ENCODE measurements at places on chromosomes 11 and 22.

- no peak for DNase-seq
Measured at GRCh38 chr11:135008412-135008811, 596.4 kb upstream of the B3GAT1 start.

DNA sequence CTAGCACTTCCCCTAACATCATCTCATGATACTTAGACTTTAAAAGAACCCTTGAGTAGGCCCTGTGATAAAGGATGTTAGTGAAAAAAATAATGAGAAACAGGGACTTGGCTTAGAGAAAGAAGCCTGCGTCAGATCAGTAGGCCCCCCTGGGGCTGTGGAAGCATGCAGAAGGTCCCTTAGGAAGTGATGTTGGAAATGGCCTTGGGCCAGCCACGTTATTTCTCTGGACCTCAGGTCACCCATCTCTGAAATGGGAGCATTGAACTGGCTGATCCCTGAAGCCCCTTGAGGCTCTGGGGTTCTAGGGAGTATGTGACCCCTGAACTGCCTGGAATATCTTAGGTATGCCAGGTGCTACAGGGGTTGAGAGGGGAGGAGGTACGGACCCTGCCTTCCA is 40.2 kb downstream of the MCM5 start:
- no peak for DNase-seq

- no peak for DNase-seq
Measured at GRCh38 chr22:36928786-36929535, 15.5 kb downstream of the CSF2RB start.

- peak; percentile 35 for DNase-seq
Measured at GRCh38 chr22:44667829-44668189, 34.2 kb upstream of the PRR5 start.

DNA sequence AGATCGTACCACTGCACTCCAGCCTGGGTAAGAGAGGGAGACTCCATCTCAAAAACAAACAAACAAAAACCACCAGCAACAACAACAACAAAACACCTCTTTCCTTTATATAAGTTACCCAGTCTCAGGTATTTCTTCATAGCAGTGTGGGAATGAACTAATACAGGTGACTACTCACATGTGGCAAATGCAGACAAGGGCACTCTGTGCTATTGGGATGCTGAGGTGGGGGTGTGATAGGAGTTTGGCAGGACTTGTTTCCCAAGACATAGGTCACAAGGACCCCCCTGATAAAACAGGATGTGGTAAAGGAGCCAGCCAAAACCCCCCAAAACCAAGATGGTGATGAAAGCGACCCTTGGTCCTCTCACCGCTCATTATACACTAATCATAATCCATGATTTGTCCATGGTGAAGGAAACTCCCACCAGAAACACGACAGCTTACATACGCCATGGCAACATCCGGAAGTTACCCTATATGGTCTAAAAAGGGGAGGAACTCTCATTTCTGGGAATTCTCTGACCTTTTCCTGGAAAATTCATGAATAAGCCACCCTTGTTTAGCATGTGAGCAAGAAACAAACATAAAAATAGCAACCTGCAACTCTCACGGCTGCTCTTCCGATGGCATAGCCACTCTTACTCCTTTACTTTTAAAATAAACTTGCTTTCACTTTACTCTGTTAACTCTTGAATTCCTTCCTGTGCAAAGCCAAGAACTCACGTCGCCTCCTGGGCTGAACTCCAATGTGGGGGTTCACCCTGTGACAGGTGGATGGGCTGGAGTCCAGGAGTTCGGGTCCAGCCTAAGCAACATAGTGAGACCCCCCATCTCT is 18.8 kb upstream of the INCENP start:
- DNase-seq, result no peak

DNA sequence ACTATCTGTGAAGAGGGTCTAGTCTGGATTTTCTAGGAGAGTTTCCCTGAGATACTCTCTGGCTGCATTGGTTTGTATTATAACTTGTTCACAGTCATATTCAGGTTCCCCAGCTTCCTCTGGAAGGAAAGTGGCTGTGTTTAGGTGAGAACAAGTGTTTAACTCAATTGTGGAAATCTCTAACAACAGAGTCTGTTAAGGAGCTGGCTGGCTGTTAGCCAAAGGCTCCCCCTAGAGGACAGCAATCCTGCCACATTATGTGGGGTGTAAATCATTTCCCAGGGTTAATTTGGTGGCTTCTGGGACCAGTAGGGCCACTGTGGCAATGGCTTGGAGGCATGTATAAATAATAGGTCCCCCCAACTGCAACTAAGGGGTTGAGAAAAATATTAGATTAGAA is 18.4 kb downstream of the MS4A6E start:
- DNase-seq, result no peak

- DNase-seq, result no peak
Measured at GRCh38 chr11:57460022-57460757, at the start of gene RTN4RL2. TSS of gene RTN4RL2 (plus strand) at chr11:57460528. CDS start at chr11:57460866, 338 bp downstream.

- no peak for DNase-seq
Measured at GRCh38 chr11:8381871-8382396, 118.3 kb upstream of the LMO1 start.

GRCh38 chr11:108518581-108518980 is 20.4 kb upstream of the POGLUT3 start:
- no peak for DNase-seq

DNA sequence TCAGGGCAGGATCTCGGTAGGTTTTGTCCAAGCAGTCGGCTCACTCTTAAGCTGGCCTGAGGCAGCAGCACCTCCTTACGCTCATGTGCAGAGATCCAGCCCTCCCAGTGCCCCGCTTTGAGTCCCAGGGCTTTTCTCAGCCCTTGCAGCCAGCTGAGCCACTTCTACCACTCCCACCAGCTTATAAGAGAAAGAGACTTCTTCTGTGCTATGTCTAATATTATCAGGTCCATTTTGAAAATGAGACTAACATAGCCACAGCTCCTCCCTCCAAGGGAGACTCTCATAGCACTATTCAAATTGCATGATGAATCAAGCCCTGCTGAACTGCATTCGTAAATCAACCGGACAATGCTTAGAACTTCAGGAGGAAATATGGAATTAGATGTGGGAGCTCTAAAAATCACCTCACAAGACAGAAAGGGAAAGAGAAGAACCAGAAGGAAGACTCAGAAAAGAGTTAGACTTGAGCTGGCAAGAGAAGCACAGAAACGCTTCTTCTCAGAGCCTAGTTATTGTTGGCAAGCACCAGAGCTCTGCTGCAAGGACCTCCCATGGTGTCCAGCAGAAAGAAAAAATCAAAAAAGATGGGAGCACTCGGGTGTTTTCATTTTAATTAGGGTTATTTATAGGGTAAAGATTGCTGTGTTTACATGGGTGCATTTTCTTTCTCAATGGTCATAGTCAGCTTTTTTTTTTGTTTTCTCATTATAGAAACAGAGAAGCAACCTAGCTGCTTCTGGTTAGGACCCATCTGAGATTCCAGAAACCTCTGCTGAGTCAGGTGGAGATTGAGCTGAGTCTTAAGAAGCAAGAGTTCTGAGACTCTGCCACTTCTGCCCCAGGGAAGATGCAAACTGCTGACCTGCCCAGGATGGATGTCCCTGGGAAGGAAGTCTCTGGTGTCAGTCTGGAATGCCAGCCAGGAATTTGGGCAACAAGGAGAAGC is 181.4 kb downstream of the ETS1 start:
- no peak for DNase-seq

- no peak for DNase-seq
Measured at GRCh38 chr22:49535126-49535525, 292.5 kb downstream of the BRD1 start.

- DNase-seq, result peak; percentile 33
Measured at GRCh38 chr11:60978546-60979380, 7.3 kb downstream of the CD6 start.

DNA sequence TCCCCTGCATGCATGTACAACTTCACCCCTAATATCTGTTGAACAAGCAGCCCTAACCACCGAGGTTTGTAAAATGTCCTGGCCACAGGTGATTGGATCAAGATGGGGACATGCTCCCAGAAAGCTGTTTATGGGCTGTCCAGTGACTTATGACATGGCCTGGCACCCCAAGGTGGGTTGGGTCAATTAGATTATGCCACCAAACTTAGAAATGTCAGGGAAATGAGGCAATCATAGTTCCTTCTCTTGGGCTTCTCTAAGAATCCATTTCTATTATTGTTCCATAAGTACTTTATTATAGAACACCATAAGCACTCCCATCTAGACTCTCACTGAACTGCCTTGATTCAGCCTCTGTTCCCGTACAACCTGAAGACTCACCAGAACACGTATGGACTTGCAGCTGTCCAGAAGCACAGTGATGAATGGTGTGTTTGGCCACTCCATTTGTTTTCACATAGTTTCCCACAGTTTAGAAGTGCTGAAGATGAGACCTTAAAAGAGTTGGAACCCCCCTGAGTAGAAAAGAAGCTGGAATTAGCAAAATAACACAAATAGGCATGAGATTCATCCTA is 45.5 kb upstream of the OLFML1 start:
- DNase-seq, result no peak

GRCh38 chr11:31259797-31260196 is 109.7 kb downstream of the DCDC1 start:
- no peak for DNase-seq

GRCh38 chr11:112106070-112106469 is 19.4 kb downstream of the SDHD start:
- no peak for DNase-seq

GRCh38 chr11:569158-569885 is 6.9 kb upstream of the PHRF1 start:
- DNase-seq, result no peak

GRCh38 chr22:27786291-27786932 is 15.1 kb downstream of the MN1 start:
- DNase-seq, result no peak

- DNase-seq, result no peak
Measured at GRCh38 chr22:24209687-24210086, 28.4 kb downstream of the SUSD2 start.

GRCh38 chr11:43779306-43779705 is 98.8 kb downstream of the HSD17B12 start:
- DNase-seq, result no peak

GRCh38 chr22:31302006-31302405 is 9.7 kb upstream of the PIK3IP1 start:
- no peak for DNase-seq

DNA sequence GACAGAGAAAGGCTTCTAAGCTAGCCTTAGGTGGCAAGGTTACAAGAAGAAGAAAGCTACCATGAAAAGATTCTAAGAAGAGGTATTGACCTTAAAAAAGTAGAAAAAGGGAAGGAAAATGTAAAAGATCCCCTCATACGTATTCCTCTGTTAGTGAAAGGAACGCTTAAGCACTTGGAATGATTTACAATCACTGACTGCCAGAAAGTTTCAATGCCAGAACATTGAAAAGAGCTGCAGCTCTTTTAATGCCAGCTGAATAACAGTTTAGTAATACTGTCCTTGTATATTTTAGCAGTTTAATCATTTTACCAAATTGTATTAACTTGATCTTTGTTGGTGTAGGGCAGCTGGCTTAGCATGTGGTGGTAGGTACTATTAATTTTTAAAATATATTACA is 650.7 kb downstream of the FAM181B start:
- no peak for DNase-seq

- no peak for DNase-seq
Measured at GRCh38 chr22:41261541-41262249, 21.0 kb upstream of the CHADL start.

DNA sequence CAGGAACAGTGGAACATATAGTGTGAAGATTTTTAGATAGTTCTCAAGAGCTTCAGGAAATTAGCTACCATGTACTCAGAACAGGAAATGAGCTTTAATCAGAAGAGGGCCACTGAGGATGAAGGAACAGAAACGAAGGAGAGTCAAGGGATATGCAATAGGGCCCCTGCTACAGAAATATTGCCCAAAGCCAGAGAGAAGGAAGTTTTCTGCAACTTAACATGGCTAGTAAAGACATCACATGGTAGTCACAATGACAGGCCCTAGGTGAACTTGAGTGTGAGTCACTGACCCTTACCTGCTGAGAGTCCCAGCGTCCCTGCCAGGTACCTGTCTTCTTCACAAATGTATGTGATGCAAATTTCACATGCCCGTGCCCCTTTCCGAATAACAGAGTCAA is 25.2 kb upstream of the CARD16 start:
- DNase-seq, result no peak

- DNase-seq, result no peak
Measured at GRCh38 chr22:37377927-37378326, 49.4 kb downstream of the ELFN2 start.

DNA sequence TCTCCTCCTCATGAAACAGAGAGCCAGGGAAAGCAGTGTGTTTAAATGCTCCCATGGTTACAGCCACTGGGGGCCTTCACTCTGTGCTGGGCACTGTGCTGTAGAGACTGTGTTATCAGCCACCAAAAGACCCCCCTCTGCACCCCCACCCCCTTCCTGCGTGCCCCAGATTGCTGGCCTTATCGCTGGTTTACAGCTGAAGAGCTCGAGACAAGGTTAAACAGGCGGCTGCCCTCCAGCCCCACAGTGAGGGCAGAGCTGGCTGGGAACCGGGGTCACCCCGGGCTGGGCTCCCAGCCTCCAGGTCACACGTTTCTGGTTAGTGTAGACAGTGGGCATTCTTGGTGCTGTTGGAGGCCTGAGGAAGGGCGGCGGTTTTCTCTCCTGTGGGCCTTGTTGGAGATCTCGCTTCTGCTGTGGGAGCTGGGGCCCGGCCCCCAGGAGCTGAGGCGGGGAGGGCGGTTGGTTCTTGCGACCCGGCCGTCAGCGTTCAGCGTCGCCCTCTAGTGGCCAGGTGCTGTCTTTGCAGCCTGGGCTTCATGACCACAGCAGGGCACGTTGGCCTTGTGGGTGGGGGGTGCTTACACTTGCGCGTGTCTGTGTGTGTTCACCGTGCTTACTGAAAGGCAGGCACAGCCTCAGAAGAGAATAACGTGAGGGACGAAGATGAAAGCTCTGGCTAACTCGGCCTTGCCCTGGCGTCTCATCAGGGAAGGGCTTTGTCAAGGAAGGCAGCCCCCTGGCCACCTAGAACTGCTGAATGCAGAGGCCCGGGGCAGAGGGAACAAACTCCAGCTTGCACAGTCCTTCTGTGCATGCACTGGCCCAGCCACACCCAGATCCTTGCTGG is 40.8 kb downstream of the TBC1D22A start:
- peak; percentile 42 for DNase-seq

DNA sequence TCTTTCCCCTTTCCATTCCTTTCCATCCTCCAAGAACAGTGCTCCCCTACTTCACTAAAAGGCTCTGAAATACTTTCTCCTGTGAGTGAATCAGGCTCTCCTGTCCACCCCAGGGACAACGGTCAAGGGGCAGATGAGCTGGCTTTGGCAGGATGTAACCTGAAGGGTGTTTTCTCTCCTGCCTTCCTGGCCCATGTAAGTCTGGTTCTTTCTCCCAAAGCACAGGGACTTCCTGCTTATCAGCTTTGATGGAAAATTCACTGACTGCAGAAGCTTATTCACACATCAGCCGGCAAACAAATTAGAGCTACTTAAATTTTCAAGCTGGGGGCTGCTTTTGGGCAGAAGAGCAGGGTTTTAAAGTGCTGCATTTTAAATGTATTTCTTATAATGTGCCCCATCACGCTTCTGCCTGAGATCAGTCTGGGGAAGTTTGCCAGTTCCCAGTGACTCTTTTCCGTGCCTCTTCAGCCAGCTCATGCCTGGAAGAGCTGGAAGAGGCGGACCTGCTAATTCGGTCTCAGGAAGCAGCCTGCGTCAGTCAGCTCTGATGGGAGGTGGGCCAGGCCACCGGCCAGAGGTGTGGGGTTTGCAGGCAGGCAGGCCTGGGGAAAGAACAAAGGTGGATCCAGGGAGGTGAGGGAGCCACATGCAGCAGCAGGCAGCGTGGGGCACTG is 140.4 kb upstream of the TBCEL start:
- DNase-seq, result no peak

- DNase-seq, result no peak
Measured at GRCh38 chr22:20240447-20240764, 27.7 kb downstream of the RTN4R start.

- no peak for DNase-seq
Measured at GRCh38 chr11:39247570-39248137, 2211.8 kb downstream of the LRRC4C start.

All from activated CD8-positive, alpha-beta memory T cell treated with anti-CD3 and anti-CD28 coated beads for 4 hours (primary cell).